Left cardiac atrium (tissue), 4 donors: ENCODE measurements at places on chromosomes 3 and 15. TPM values are rescaled to one million over a fixed set of nuclear protein-coding genes. Genes with fewer than 3 reads are reported as not detected.

GRCh38 chr15:80776420-80777045 is 2.6 kb upstream of the CEMIP start:
- peak; percentile 72 for DNase-seq

GRCh38 chr3:47227678-47228077 is 54.9 kb downstream of the KIF9 start:
- DNase-seq = no peak

GRCh38 chr3:20558161-20558560 is 372.2 kb upstream of the SGO1 start:
- DNase-seq = no peak

The SKOR1 gene
- 0.09 TPM for total RNA-seq
